ENCODE measurements at places on chromosomes 5 and 9. TPM values are rescaled to one million over a fixed set of nuclear protein-coding genes. Genes with fewer than 3 reads are reported as not detected.

Gene FUT7
- not detected for total RNA-seq

Gene ARHGEF28
- total RNA-seq, result 35.5 TPM

Gene MZB1
- not detected for total RNA-seq

Gene PCDHA10
- 0.41 TPM for total RNA-seq

Gene FCN1
- total RNA-seq, result 14.3 TPM

Gene OR1Q1
- not detected for total RNA-seq

Gene ORM2
- total RNA-seq, result not detected

Gene ZNF189
- total RNA-seq, result 28.2 TPM

Gene INSL6
- not detected for total RNA-seq

Gene PHF24
- total RNA-seq, result 0.27 TPM

Gene IFNK
- total RNA-seq, result not detected

Gene SURF1
- 66.6 TPM for total RNA-seq

Gene SPATA31A3
- not detected for total RNA-seq

Gene PDZD2
- total RNA-seq, result 4.5 TPM

Gene GARIN3
- total RNA-seq, result not detected

Gene CCDC192
- not detected for total RNA-seq

Gene IFNA13
- not detected for total RNA-seq

Gene COL23A1
- total RNA-seq, result 2.5 TPM

Gene PCDHGB4
- total RNA-seq, result 18.1 TPM

Gene LEAP2
- total RNA-seq, result not detected

Gene CDKN2B-AS1
- total RNA-seq, result not detected

Gene AP3B1
- 50.4 TPM for total RNA-seq

Gene ENTPD8
- total RNA-seq, result not detected

Gene PPP3R2
- not detected for total RNA-seq

Gene RUSC2
- total RNA-seq, result 89.8 TPM

Gene PALM2AKAP2
- total RNA-seq, result 45.9 TPM

Gene UBAP2
- total RNA-seq, result 29.9 TPM

Gene CATSPER3
- not detected for total RNA-seq

Gene TAS2R1
- not detected for total RNA-seq

Gene CACFD1
- 15.8 TPM for total RNA-seq

Gene ZNF618
- total RNA-seq, result 24.9 TPM

Gene SARDH
- total RNA-seq, result 1.8 TPM

Gene PCDHGB3
- total RNA-seq, result 15.4 TPM

Gene MOB3B
- total RNA-seq, result 6.6 TPM

Gene NR2F1-AS1
- total RNA-seq, result 8.7 TPM

Gene GMCL2
- not detected for total RNA-seq

Gene ADAMTS2
- total RNA-seq, result 60.7 TPM

Gene TTC1
- 20.7 TPM for total RNA-seq

Gene NME5
- 3.8 TPM for total RNA-seq

Gene RANBP3L
- total RNA-seq, result 10.7 TPM

Gene PRRX2
- 66.1 TPM for total RNA-seq

Gene ARID3C
- not detected for total RNA-seq

Gene OLFM1
- 24.5 TPM for total RNA-seq

Gene TEK
- total RNA-seq, result 14.9 TPM

Gene FOXD4L6
- total RNA-seq, result not detected

Gene NRARP
- 16.9 TPM for total RNA-seq

Gene DMRT3
- not detected for total RNA-seq

Gene SLC34A1
- total RNA-seq, result not detected

Gene PCDHGB2
- total RNA-seq, result 13.4 TPM

Gene SLC6A7
- total RNA-seq, result not detected

Gene PCDHA7
- total RNA-seq, result 0.54 TPM

Gene CBY3
- total RNA-seq, result 1.4 TPM

Gene CDH12
- not detected for total RNA-seq

Gene IRX2
- total RNA-seq, result 0.28 TPM

Gene TAF1L
- total RNA-seq, result not detected

Gene S100Z
- total RNA-seq, result not detected

Gene TMEM215
- not detected for total RNA-seq

Gene HAPLN1
- total RNA-seq, result 14.1 TPM

Measured in thoracic aorta (tissue), 2 donors.